Activated T-cell treated with anti-CD3 and anti-CD28 coated beads, Interleukin-2, amount 50 U/mL, for 48 hours (primary cell): ENCODE measurements at places on chromosomes 12 and 14.

GRCh38 chr12:10562306-10562933 is 51.0 kb downstream of the MAGOHB start:
- no peak for DNase-seq

DNA sequence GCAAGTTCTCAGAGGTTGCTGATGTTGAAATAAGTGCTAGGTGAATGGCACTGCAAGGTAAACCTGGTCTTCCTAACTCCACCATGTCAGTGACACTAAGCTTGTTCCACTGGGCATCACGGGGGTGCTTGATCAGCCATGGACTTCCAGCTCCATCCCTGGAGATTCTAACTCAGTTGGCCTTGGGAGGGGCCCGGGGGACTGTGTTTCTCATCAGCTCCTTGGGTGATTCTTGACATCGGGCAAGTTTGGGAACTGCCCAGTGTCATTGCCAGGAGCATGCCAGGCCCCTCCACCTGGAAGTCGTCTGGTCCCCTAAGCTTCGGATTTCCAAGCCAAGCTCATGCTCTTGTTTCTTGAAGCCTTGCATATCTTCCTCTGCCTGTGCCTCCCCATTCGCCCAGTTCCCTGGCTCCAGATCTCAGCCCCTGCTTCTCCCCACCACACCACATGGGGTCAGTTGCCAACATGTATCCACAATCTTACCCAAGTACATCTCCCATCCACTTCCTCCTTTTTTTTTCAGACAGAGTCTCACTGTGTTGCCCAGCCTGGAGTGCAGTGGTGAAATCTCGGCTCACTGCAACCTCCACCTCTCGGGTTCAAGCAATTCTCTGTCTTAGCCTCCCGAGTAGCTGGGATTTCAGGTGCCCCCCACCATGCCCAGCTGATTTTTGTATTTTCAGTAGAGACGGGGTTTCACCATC is 30.7 kb upstream of the RFLNA start:
- no peak for DNase-seq

- no peak for DNase-seq
Observed at GRCh38 chr14:68368850-68369249, 424.0 kb downstream of the ZFP36L1 start.

GRCh38 chr12:67929384-67929772 is 59.9 kb upstream of the IFNG-AS1 start:
- no peak for DNase-seq

GRCh38 chr12:92108651-92109050 is 37.0 kb downstream of the BTG1 start:
- no peak for DNase-seq

GRCh38 chr14:70350078-70350477 is 9.4 kb downstream of the COX16 start:
- DNase-seq = no peak

DNA sequence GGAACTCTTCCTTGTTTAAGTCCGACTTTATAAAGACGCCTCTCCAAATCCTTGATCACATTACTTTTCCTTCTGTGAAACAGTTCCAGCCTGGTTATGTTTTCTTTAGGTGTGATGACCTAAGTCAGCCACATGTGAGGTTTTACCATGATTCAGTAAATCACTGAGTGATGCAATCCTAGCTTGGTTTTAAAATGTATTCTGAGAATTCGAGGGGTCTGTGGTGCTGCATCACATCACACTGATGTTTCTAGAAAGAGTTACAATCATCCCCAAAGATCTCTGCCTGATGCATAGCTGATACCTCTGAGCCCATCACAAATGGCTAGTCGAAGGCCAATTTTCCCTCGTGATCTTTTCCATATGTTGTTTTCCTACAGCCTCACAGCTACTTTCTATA is 152.7 kb downstream of the ANO2 start:
- DNase-seq = no peak

- no peak for DNase-seq
Observed at GRCh38 chr12:101089271-101089670, 120.8 kb downstream of the SLC5A8 start.

- DNase-seq = no peak
Observed at GRCh38 chr12:116125084-116125483, 152.4 kb downstream of the MED13L start.

DNA sequence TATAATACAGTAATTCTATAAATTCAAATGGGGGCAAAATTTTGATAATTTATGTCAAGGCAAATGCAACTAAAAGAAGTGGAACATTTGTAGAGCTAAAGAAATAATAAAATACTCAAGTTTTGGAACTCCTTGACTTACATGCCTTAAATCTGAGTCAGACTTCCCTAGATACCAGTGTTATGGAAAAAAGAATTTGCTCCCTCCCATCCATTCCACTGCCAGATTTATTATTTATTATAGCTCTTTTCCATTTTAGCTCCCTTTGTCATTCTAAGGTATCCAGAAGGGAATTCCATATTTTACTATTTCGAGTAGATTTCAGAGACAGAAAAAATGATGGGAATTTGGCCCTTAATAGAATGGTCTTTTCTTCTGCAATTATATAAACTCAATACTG is 44.0 kb downstream of the RHOJ start:
- no peak for DNase-seq

- no peak for DNase-seq
Observed at GRCh38 chr12:116544656-116545055, 14.5 kb upstream of the MAP1LC3B2 start.

- no peak for DNase-seq
Observed at GRCh38 chr12:18457362-18457761, 196.0 kb downstream of the PIK3C2G start.

- DNase-seq = no peak
Observed at GRCh38 chr14:71985538-71986189, 53.4 kb downstream of the RGS6 start.

DNA sequence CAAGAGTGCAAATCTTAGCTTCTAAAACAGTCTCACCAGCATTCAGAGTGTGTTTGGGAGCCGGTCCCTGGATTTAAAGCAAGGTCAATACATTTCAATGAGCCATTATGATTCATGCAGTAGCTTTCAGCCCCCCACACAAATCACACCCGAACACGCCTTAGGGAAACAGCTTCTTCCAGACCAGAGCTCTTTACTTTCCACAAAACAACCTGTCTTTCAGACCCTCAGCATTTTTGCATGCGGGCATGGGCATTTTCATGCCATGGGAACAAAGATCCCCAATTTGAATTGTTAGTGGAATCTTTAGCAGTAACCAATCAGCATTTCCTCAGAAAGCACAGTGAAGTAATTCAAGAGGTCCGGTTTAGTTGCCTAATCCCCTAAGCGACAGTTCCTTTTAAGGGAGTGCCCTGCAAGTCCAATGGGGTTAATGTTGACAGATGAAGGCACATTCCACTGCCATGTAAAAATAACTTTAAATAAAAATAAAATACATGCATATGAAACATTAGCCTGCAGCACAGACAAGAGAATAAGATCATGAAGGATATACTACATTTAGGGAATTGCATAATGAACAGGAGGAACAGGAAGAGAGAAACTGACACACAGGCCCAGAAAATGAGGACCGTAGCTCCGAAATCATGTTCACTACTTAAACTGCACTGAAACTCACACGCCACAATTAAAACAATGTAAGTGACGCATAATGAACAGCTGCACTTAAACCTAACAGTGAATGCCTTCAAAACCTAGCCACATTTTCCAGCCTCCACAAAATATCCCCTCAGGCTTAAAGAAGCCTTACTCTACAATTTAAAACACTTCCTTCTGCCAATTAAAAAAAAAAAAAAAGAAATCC is 4.0 kb downstream of the VPS37B start:
- no peak for DNase-seq

- DNase-seq = no peak
Observed at GRCh38 chr12:131892711-131893604, 1.5 kb upstream of the ULK1 start.

DNA sequence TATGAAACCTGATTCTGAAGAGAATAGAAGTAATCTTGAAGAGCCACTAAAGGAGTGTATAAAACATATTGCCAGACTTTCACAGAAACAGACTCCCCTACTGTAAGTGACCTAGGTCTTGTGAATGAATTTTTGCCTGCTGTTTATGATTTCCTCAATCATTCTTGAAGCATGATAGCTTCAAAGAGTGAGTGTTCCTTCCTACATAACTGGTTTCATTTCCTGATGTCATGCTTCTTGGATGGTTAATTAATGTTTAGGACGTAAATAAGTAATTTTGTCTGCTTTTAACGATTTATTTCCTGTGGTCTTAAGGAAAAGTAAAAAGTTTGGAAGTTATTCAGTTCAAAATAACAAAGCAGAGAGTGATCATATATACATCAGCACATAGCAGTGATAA is 129.8 kb downstream of the PIK3C2G start:
- DNase-seq = no peak

- no peak for DNase-seq
Observed at GRCh38 chr12:60803147-60803546, 1207.3 kb downstream of the SLC16A7 start.

DNA sequence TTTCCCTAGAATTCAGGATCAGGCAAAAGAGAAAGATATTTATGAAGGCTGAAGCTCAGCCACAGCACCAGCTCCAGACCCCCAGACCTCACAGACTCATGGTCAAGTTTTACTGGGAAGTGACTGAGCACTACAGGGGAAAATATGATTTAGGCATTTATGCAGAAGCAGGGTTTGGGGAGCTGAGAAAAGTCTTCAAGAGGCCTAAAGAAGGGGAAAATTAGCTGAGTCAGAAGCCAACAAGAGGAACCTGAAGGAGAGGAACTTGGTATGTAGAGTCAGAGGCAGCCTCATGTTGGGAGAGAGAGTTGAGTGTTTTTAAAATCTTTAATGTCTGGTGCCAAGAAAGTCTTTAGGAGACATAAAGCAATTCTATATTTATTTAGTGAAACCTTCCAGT is 63.0 kb downstream of the FOS start:
- DNase-seq = no peak

GRCh38 chr14:64114166-64114565 is 180.0 kb downstream of the ESR2 start:
- DNase-seq = no peak

DNA sequence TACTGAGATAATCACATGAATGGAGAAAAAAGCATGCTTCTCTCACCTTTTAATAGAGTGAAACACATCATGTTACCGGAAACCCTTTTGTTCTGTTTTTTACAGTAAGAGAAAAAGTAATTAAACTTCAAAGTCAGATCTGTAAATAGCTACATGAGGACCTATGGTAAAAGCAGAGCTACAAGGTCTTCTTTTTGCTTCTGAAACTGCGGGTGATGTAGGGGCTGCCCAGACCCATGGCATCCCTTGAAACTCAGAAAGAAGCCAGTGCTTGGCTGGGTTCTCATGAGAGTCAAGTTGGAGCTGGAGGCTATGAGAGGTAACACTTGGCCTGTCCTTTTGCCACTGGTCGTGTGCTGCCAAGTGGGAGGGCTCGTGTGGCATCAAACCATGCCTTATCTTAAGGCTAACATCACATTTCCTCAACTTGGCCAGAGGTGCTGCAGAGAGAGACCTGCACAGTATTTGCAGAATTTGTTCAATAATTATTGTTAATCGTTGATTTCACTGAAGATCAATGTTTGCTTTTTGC is 47.6 kb downstream of the EML1 start:
- no peak for DNase-seq

DNA sequence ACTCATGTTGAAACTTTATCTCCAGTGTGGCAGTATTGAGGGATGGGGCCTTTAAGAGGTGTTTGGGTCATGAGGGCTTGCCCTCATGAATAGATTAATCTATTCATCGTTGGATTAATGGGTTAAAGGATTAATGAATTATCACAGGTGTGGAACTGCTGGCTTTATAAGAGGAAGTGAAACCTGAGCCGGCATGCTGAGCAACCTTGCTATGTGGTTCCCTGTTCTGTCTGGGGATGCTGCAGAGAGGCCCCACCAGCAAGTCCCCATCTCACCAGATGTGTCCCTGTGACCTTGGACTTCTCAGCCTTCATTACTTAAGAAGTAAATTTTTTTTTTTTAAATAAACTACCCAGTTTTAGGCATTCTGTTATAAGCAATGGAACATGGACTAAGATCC is 109.6 kb downstream of the DYRK2 start:
- DNase-seq = no peak
